B cell (primary cell): ENCODE measurements at places on chromosomes 5 and 9. TPM values are rescaled to one million over a fixed set of nuclear protein-coding genes. Genes with fewer than 3 reads are reported as not detected.

The ACTBL2 gene
- total RNA-seq = not detected in 2 replicates

- no peak overlapping the region for H3K4me3 ChIP-seq
- peaks cover 9% of the 10 kb centered on the region for H3K4me1 ChIP-seq
These were observed 22.5 kb upstream of the PTGS1 start for GRCh38 chr9:122348288-122348777.

DNA sequence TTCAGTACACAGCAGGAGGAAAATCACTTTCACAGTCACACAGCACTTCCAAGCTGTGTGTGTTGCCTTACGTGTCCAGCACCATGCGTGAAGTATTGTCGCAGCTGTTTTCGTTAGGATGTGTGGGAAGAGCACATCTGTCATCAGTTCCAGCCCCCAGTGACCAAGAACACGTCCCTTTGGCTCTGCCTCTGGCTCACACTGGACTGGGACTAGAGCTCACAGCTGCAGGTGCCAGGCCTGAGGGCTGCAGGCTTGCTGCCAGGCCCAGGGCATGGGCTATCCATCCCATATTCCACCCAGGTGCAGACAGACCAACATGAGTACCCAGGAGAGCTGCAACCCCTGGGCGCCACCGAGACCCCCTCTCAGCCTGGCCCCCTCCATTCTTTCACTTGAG is 60.5 kb upstream of the ANKRD33B start:
- H3K36me3 ChIP-seq = no peaks in the 10 kb centered on the region
- H3K4me3 ChIP-seq = no peak overlapping the region
- H3K27me3 ChIP-seq = no peaks in the 10 kb centered on the region
- peaks cover 16% of the 10 kb centered on the region for H3K4me1 ChIP-seq
- DNase-seq = no peak

DNA sequence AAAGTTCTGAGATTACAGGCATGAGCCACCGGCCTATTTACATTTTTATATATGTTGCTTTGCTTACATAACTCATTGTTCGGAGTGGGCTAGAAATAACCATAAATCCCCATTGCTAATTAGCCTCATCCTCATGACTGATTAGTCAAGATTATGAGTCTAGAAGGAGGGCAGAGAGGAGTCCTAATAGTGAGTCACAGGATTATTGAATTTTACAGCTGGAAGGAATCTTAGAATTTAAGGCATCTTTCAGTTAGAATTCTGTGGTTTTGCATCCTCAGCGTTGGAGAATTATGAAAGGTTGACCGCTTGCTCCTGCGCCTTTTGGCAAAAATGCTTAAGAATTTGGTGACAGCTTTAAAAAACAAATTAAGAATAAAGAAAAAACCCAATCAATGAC is 2.6 kb upstream of the PBX3 start:
- no peak overlapping the region for H3K4me3 ChIP-seq
- no peaks in the 10 kb centered on the region for H3K27me3 ChIP-seq
- no peak for DNase-seq
- H3K4me1 ChIP-seq = peaks cover 15% of the 10 kb centered on the region
- H3K36me3 ChIP-seq = no peaks in the 10 kb centered on the region

GRCh38 chr5:169273451-169273850 is 27.5 kb downstream of the SLIT3 start:
- no peaks in the 10 kb centered on the region for H3K36me3 ChIP-seq
- no peaks in the 10 kb centered on the region for H3K27me3 ChIP-seq
- no peak for DNase-seq
- H3K4me3 ChIP-seq = no peak overlapping the region

DNA sequence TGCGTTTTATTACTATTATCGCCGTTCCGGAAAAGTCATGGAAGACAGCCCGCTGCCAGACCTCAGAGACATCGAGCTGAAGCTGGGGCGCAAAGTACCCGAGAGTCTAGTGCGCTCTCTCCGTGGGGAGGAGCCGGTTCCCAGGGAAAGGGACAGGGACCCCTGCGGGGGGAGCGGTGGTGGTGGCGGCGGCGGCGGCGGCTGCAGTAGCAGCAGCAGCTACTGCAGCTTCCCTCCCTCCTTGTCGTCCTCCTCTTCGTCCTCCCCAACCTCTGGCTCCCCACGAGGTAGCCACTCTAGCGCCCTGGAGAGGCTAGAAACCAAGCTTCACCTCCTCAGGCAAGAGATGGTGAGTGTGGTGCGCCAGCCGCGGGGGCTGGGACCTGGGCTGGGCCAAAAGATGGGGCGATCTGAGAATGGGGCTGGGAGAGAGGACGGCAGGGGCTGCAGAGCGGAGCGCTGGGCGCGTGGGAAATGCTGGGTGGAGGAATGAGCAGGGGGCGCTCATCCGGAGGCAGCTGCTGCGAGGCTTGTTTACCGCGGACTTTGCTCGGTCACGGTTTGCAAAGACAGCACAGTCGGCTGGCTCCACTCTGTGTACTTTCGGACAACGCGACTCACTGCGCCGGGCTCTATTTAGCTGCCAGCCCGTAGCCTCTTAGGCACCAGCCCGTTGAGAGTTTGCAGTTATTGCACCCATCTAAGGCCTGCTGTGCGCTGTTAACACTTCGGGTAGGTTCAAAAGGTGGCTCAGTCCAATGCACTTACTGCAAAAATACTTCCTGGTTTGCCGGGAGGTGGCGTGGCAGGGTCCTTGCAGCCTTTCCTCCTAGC is 1.1 kb downstream of the LURAP1L start:
- H3K27ac ChIP-seq = no peak overlapping the region
- no peaks in the 10 kb centered on the region for H3K27me3 ChIP-seq
- H3K36me3 ChIP-seq = no peaks in the 10 kb centered on the region
- no peak overlapping the region for H3K4me3 ChIP-seq
- DNase-seq = peak; percentile 3

The DOCK8 gene
- 288 and 297 TPM in 2 replicates for total RNA-seq

DNA sequence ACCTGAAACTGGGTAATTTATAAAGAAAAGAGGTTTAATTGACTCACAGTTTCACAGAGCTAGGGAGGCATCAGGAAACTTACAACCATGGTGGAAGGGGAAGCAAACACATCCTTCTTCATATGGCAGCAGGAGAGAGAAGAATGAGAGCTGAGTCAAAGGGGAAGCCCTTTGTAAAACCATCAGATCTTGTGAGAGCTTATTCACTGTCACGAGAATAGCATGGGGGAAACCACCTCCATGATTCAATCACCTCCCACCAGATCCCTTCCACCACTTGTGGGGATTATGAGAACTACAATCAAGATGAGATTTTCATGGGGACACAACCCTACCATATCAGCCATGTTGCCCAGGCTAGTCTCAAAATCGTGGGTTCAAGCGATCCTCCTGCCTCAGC is 143.4 kb downstream of the FGF18 start:
- H3K4me3 ChIP-seq = no peak overlapping the region
- no peaks in the 10 kb centered on the region for H3K27me3 ChIP-seq
- H3K27ac ChIP-seq = no peak overlapping the region
- no peak for DNase-seq

The HBEGF gene
- 0.61 and 0.89 TPM in 2 replicates for total RNA-seq

DNA sequence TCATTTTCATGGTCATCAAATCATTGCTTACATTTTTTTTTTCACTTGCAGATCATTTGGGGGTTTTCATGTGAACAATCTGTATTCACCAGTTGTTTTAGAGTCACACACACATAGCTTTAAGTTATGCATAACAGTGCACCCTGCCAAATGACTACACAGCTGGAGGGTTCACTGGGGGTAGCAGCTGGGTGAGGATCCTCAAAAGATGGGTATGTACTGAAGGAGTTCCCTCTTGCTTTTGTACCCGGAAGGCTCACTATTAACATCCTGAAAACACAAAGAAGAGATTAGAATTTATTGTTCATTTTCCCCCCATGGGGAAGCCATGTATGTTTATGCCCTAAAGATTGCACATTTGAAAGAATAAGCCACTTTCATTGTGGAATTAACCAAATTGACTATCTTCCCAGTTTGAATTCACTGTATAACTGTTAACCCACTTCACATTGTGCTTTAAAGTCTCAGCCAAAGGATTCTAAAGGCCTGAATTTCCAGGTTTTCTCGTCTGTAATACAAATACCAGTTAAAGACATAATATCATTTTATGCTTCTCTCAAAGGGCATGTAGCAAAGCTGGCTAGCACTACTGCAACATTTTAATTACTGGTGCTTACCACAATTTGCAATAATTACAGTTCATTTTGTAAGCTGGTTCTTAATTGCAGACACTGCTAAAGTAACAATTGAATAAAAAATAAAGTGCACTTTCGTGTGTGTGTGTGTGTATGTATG is 466.4 kb upstream of the MEF2C start:
- H3K4me1 ChIP-seq = peaks cover 8% of the 10 kb centered on the region
- H3K4me3 ChIP-seq = no peak overlapping the region
- no peak for DNase-seq

GRCh38 chr5:151262532-151262931 is 9.5 kb downstream of the GM2A start:
- DNase-seq = no peak
- H3K36me3 ChIP-seq = peaks cover 4% of the 10 kb centered on the region
- no peaks in the 10 kb centered on the region for H3K27me3 ChIP-seq
- peaks cover 39% of the 10 kb centered on the region for H3K4me1 ChIP-seq

DNA sequence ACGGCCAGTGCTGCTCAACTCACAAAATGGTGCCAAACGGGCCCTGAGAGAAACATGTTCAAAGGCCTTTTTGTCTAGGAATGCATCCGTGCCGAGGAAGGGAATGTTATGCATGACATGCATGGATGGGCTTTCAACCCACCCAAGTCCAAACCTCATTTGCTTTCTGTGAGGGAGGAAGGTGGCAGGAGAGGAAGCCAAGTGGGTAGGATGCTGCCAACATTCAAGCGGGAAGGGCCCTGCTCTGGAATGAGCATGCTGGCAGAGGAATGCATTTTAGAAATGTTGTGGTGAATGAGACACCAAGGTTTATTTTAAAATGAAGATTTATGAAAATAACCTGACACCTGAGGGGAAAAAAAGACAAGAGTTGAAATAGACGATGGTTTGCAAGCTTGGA is 479.1 kb downstream of the CCDC171 start:
- H3K4me3 ChIP-seq = no peak overlapping the region
- no peaks in the 10 kb centered on the region for H3K27me3 ChIP-seq
- no peaks in the 10 kb centered on the region for H3K4me1 ChIP-seq
- H3K36me3 ChIP-seq = no peaks in the 10 kb centered on the region

- no peaks in the 10 kb centered on the region for H3K36me3 ChIP-seq
- H3K4me1 ChIP-seq = peaks cover 5% of the 10 kb centered on the region
- no peak for DNase-seq
- H3K4me3 ChIP-seq = no peak overlapping the region
- no peak overlapping the region for H3K27ac ChIP-seq
These were observed 79.1 kb downstream of the AOPEP start for GRCh38 chr9:94805585-94805984.

DNA sequence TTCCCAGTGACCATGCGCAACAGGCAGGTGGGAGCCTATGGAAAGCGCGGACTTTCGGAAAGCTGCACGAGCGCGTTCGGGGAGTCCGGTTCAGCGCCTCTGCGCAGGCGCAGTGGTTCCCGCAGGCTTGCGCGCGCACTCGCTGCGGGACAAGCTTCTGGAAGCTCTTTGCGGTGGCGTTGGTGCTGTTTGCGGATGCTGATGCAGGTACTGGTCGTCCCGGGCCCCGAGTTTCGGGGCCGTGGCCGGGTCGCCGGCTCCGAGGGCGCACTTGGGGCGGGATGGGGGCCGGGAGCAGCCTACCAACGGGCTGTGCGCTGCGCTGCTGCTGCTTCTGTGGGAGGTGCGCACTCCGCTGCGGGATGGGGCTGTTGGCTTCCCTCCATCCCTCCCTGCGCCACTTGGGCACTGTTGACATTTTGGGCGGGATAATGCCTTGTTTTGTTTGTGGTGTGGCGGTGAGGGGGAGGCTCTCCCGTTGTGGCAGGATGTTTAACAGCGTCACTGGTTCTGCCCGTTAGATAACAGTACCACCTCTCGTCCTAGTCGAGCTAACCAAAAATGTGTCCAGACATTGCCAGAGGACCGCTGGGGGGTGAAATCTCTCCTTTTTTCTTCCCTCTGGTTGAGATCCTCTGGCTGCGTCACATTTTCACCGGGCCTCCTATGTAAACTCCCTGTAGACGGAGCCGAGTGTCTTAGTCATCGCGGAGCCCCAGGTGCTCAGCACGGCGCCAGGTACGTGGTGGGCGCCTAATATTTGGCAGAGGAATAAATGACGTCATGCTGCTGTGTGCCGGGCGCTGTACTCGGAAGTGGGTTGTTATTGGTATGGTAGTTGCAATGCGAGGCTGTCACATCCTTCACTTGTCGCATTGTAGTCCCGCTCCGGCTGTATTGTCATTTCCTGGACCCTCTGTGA is at the start of gene ZNF483:
ZNF483 (plus strand) TSS at position 124 of the 922 bp plus-strand sequence. CDS start 2,217 bp downstream, outside the sequence.
- peak; percentile 68 for DNase-seq
- H3K27ac ChIP-seq = no peak within 1 kb of the TSS
- H3K36me3 ChIP-seq = no peaks in the 10 kb centered on the region
- H3K4me1 ChIP-seq = peaks cover 9% of the 10 kb centered on the region

DNA sequence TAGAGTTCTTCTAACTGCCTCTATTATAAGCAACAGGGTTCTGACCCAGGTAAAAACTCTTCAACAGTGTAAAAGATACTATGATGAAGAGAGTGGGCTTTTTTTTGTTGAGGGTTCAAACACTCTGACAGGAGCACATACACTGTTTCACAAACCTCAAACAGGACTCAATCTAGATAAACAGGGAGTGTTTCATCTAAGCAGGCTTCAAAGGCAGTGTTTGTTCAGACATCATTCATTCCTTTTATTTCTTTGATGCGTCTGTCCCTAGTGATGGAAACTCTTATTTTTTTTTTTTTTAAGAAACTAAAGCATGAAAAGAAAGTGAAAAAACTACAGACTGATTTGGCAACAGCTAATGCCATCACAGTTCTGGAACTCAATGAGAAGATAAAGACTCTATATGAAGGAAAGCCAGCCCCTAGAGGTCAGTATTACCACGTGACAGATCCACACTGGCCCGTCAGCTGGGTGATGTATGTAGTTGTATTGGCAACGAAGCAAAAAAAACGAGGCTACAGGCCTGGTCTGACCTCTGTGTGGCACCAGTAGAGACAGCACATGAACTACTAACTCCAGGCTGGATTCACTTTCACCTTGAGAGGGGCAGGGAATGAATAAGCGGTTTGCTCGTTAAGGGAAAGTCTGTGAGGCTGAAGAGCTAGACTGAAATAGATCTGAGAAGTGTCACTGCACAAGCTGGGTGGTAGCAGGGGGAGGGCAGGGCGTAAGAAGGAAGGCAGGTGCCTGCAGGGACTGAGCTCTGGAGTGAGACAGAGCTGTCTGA is 172.2 kb downstream of the CCDC192 start:
- H3K27ac ChIP-seq = no peak overlapping the region
- no peak overlapping the region for H3K4me3 ChIP-seq
- no peaks in the 10 kb centered on the region for H3K4me1 ChIP-seq
- no peaks in the 10 kb centered on the region for H3K36me3 ChIP-seq
- DNase-seq = peak; percentile 29

- no peak overlapping the region for H3K27ac ChIP-seq
- H3K36me3 ChIP-seq = no peaks in the 10 kb centered on the region
- H3K4me1 ChIP-seq = no peaks in the 10 kb centered on the region
- no peak overlapping the region for H3K4me3 ChIP-seq
- H3K27me3 ChIP-seq = no peaks in the 10 kb centered on the region
These were observed 22.6 kb downstream of the HRH2 start for GRCh38 chr5:175680463-175680862.

The PTGDS gene
- total RNA-seq = not detected in 2 replicates

GRCh38 chr9:95435074-95435728 is 81.6 kb downstream of the PTCH1 start:
- H3K27me3 ChIP-seq = peaks cover 1% of the 10 kb centered on the region
- no peak overlapping the region for H3K27ac ChIP-seq
- no peak overlapping the region for H3K4me3 ChIP-seq
- no peaks in the 10 kb centered on the region for H3K36me3 ChIP-seq
- no peak for DNase-seq
- no peaks in the 10 kb centered on the region for H3K4me1 ChIP-seq

GRCh38 chr5:108749128-108749861 is 1.6 kb downstream of the FER start:
- H3K36me3 ChIP-seq = no peaks in the 10 kb centered on the region
- H3K4me3 ChIP-seq = peak overlapping the region; percentile 88
- H3K27me3 ChIP-seq = no peaks in the 10 kb centered on the region

The PCDHA12 gene
- not detected in 2 replicates for total RNA-seq
